ENCODE measurements at places on chromosomes 7 and 10.

- no peak for DNase-seq
Observed at GRCh38 chr10:33001908-33002492, 44.0 kb upstream of the ITGB1 start.

DNA sequence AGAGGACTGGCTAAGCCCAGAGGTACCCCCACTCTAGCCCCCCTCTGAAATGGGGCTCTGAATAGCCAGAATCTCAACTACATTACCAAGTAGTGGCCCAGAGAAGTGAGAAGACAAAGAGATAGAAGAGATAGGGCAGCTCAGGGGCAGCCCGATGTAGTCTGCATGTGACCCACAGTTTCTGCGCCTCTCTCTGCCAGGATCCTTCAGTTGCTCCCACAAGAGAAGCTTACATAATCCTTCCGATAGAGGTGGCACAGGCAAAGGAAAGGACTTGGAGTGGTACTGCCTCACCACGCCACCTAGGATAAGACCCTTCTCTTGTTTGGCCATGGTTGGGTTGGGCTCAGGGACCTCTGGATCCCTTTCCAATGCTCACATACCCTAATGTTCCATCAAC is 5.4 kb upstream of the PDE1C start:
- DNase-seq, result no peak

DNA sequence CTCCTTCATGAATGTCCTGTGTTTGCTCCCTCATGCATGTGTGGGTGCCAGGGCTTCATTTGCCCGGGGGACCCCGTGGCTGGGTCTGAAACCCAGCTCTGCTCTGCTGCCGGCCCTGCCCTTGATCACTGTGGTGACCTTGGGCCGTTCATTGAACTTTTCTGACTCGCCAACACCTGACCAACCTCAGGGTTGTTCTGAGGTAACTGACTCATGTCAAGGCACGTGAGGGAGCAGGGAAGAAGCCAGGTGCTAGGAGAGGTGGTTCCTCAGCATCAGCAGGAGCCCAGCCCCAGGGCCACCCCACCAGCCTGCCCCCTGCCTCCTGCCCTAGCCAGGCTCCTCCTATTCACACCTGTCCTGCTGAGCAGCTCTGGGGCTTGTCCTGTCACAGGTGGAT is 47.9 kb downstream of the TBATA start:
- DNase-seq, result no peak

- DNase-seq, result no peak
Observed at GRCh38 chr10:9334270-9334669, 1279.8 kb downstream of the GATA3 start.

DNA sequence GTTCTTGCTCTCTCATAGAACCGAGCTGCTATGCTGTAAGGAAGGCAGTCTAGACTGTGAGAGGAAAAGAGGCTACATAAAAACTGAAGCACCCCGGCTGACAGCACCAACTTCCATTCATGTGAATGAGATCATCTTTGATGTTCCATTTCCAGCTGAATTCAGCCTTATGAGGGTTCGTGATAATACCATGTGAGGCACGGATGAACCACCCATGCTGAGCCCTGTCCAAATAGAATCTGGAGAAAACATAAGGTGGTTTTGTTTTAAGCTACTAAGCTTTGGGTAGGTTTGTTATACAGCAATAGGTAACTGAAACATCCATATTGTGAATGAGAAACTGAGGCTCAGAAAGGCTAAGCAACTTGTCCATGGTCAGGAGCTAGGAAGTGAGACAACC is 6.9 kb upstream of the VAX1 start:
- DNase-seq, result no peak

DNA sequence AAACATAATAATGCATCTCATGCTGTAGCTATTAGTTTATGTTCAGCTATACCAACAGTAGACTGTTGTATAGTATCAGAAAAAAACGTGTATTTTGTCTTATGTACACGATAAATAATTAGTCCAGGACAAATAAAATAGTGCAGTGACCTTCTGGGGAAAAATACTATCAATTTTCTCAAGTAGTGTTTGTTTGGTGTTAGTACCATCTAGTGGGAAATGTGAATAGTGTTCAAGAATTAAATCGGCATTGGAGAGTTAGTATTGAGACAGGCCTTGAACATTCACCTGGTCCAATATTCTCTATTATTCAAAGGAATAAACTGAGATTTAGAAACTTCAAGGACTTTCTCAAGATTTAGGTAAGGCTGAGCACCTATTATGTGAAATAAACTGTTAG is 21.7 kb upstream of the OR2A5 start:
- DNase-seq, result no peak

DNA sequence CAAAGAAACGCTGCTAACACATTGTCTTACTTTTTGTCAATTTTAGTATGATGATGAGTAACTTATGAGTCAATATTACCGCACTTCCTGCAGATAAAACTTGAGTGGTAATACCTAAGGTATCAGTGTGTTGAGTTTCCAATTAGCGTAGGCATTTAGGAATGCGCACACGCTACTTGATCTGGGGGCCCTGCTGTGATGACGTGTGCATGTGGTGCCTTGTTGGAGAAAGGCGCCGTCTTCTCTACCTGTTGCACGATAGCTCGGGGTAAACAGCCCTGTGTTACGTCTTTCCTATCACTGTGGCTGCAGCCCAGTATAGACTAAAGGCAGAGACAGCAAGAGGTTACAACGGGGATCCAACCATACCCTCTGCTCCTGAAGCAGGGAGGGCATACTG is 476.8 kb upstream of the ADARB2 start:
- DNase-seq, result no peak

DNA sequence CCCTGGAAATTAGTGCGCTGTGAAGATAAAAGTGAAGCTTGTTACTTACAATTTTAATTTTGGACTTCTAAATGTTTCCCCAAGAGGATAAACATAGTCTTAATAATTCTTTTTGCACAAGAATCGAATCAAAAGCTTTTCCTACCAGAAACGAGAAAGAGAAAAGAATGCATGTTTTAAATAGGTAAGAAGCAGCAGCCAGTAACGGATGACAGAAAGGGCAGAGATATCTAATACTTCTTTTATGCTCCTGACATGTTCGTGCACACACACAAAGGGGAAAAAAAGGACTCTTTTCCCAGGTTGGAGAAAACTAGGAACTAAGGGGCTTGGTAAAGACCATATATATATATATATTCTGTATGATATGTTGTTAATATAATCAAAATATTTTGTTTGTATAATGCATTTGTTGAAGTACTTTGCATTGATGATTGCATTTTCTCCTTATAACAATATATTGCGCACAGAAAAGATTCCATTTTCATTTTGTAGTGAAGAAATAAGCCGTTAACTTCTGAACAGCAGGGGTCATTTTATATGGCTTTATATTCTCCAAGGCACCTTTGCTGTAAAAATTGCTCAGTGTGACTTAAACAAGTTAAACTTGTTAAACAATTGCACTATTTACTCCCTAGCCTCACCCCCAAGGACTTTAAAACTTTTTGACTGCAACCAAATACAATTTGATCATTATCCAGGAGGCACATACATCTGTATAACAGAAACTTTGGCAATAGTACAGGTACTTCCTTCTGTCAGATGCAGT is 2.2 kb downstream of the PRKAR2B start:
- no peak for DNase-seq

DNA sequence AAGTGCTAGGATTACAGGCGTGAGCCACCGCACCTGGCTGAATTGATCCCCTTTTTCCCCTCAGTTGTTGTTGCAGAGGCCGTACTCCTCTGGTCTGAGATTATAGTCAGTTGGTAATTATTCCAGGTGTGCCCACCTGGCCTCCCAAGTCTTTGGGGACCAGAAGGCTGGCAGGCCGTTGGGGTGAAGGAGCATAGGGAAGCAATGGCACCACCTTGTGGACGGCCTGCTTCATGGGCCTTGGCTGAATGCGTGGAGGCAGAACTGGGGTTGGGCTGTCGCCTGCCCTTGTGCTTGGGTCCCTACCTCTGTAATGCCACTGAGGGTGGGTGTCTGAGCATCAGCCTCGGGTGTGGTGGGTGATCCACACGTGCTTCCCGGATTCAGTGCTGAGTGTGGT is 125.7 kb downstream of the RGS10 start:
- peak; percentile 62 for DNase-seq

DNA sequence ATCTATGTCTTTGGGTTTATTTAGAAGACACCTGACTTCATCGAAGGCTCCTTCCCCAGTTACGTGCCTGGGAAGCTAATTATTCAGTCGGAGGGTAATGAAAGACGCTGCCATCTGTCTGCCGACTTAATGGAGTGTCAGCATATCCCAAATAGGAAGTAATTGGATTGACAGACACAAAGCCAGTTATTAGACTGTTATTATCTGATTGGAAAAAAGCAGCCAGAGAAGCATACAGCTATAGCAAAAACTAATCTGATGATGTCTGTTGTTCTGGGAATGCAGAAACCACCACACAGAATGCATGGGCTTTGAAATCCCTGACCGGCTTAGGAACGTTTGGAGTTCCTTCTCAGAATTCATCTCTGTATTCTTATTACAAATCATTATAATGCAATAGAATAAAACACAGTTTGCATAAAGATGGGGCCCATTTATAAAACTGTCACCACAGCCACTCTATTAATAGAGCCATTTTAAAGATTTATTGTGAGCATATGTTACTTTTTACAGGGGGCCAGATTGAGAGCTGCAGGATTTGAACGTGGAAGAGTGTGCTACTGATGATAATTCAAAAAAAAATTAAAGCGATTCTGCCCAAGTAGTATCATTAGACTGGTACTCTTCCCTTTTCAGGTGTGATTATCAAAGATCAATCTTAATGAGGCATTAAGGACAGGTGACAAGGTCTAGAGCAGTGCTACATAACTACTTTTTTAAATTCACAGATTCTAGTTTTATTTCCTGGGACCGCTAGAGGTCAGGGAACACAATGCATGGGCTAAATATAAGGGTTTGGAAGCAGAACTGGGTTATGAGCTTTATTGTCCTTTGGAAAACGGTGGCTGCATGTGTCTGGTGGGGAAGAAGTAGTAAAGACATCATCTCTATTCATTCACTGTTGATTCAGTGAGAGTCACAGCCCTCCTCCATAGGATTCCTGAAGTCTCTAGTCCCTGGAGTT is 330.1 kb upstream of the LRGUK start:
- no peak for DNase-seq

DNA sequence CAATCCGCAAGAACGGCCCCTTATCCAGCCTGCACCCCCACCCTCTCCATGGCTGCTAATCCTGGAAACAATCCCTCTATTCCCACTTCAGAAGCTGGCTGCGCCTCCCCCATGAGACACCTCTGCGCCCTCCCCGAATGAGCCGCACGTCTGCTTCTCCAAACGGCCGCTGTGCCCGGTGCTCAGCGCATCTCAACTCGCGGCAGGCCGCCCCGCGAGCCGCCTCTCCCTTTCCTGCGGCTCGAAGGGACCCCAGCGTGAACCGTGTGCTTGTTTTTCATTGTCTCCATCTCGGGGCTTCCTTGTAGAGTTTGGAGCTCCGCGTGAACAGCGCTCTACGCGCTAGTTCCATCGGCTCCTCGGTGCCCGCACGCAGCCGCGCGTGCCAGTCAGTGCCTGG is 20.8 kb upstream of the FXYD4 start:
- DNase-seq, result no peak

- no peak for DNase-seq
Observed at GRCh38 chr7:77427996-77428603, 12.0 kb upstream of the GSAP start.

DNA sequence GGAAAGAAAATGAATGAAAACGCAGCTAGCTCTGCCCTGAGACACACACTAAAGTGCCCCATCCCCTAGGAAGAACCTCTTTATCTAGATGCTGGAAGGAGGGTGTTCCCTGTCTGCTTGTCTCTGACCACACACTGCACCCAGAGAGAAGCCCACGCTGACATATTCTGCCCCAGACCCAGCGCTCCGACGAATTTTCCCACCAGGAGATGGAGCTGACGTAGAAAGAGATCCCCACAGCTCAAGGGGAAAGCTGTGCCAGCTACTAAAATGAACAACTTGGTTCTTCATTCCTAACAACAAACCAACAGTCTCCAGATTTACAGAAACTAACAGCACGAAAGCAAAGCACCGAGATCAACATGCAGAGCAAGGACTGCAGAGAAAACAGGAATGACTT is 73.3 kb downstream of the KIAA1549 start:
- no peak for DNase-seq

DNA sequence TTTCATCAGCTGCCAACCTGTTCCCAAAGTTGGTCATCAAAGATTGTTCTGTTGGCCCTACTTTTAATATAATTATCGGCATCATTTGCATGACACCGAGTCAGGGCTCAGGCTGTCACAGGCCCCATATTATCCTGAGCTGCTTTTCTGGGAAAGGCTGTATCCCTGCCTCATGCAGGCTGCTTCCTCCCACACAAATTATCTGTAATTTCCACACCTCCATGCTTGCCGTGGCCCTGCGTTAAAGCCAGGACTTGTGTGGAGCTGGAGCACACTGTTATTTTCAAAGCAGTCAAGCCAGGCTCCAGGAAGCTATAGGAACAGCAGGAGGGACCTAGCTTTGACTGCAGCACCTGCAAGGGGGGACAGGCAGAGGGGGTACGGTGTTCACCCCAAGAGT is 5.4 kb upstream of the ADCYAP1R1 start:
- DNase-seq, result no peak

DNA sequence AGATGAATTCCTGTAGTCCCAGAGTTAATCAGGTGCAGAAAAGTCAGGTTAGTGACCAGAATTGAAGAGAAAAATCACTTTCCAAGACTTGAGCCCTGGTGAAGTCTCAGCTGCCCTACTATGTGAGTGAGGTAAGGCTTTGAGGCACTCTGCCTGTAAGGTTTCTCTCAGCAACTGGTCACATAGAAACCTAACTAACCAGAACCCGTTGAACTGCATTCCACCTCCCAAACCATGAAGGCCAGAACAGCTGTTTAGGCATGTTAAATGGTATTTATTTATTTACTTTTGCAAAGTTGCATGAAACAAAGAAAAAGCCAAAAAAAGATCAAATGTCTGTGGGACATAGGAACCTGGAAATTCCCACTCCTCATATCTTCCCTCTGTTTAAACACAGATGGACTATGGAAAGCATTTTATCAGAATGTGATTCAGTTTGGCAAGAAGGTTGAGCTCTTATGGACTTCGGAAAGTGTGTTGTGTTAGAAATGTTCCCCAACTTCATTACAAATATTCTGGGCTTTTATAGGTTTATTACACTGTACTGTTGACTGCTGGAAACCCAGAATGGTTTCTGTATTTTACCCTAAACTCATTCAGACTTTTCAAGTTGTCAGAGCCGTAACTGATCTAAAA is 12.8 kb upstream of the GPR85 start:
- no peak for DNase-seq

GRCh38 chr10:22560096-22560912 is 154.1 kb downstream of the PIP4K2A start:
- no peak for DNase-seq

- DNase-seq, result no peak
Observed at GRCh38 chr10:23994459-23995046, 214.4 kb upstream of the KIAA1217 start.

DNA sequence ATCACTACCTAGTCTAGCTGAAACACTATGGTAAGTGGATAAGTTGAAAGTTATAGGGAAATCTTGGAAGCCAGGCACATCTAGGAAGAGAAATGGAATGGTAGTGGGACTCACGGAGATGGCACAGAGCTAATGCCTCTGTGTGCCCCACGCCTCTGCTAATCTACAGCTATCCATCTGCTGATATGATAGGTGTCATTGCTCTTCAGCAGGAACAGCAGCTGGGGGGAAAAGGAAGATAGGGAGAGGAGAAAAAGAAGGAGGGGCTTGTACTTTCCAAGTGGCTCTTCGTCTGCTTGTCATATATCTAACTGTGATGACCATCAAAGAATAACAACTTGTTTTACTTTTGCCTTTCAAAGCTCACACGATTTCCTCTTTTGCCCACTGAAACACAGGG is 1199.1 kb upstream of the SORCS1 start:
- no peak for DNase-seq

Measured in stimulated activated CD4-positive, alpha-beta T cell treated with anti-CD3 and anti-CD28 coated beads, Interleukin-15, amount 100 ng/mL, for 1 hour (primary cell).